ENCODE measurements at places on chromosomes 2 and 18.

DNA sequence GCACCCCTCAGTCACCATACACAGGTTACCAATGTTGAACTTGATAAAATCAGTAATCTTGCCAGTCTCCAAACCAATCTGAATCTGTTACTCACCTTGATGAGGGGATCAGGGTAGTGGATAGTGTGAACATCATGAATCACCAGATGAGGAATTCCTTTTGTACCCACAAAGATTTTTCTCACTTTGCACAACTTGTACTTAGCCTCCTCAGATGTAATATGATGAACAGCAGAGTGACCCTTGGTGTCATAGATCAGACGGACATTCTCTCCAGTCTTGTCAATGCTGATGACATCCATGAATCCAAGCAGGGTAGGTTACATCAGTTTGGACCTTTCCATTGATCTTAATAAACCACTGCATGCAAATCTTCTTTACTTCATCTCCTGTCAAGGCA is 54.7 kb downstream of the MDH1 start:
- no peak for DNase-seq

GRCh38 chr2:47269316-47270232 is 114.5 kb upstream of the STPG4 start:
- DNase-seq = no peak

DNA sequence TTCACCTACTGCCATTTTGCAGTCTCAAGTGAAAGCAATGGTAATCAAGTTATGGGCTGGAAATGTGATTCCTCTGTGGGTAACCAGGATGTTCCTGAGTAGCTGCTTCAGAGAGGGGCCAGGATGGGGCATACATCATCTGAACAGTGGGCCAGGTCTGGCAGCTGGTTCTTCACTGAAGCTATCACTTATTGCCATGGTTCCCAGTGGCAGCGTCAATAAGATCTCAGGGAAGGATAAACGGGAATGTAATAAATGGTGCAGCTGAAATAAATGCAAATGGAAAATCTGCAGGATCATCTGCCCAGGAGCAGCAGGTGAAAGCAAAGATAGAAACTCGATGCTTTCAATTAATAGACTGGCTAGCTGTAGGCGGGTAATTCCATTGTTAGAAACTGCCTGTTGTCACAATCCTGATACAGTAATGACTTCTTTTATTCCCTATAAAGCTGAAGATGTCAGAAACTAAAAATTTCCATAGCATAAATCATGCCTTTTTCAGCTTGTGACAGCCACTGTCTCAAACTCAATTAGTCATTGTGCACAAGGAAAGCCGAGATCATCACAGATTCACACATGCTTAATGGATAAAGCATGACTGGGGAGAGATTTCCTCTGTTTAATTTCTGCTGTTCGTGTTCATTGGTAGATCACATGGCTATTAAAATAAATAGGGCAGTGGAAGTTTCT is 56.2 kb upstream of the CCDC85A start:
- DNase-seq = no peak

- no peak for DNase-seq
Observed at GRCh38 chr2:149055751-149056150, 17.3 kb downstream of the LYPD6B start.

DNA sequence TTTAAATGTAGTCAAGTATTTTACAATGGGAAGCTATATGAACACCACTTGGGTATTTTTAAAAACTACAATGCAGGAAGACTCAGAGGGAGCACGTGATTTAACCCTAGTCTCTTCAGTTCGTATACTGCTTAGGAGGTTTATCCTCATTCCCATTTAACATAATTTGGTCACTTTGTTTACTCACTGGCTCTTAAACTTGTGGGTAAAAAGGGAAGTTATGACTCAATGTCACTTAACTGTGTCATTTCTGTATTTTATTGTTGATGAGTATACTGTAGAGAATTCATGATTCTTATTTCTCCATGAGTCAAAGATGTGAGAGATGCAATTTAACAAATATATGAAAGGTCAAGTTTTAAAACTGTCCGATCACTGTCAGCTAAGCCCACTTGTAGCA is 48.2 kb downstream of the SLC66A3 start:
- DNase-seq = no peak

GRCh38 chr18:45412577-45412976 is 202.7 kb upstream of the SLC14A2 start:
- DNase-seq = no peak

- DNase-seq = no peak
Observed at GRCh38 chr18:3867864-3868311, 417.9 kb downstream of the TGIF1 start.

- DNase-seq = peak; percentile 10
Observed at GRCh38 chr18:37778417-37779165, 213.0 kb upstream of the CELF4 start.

DNA sequence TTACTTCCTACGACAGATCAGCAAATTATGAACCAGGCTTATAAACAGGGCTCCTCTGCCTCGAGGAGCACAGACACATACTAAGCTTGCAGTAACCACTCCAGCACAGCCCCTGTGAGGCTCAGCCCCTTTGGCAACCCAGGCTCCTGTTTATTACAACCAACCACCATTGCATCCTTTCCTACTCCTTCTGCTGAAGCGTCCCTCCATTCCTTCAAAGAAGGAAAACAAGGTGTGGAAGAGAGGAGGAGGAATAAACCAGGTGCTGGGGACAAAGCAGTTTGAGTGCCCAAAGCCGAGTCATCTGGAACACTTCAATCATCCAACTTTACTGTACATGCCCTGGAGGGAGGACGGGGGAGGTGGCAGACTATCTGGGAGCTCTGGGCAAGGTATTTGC is 87.2 kb upstream of the MGAT4A start:
- no peak for DNase-seq

- no peak for DNase-seq
Observed at GRCh38 chr18:27695503-27695902, 481.4 kb downstream of the CDH2 start.

DNA sequence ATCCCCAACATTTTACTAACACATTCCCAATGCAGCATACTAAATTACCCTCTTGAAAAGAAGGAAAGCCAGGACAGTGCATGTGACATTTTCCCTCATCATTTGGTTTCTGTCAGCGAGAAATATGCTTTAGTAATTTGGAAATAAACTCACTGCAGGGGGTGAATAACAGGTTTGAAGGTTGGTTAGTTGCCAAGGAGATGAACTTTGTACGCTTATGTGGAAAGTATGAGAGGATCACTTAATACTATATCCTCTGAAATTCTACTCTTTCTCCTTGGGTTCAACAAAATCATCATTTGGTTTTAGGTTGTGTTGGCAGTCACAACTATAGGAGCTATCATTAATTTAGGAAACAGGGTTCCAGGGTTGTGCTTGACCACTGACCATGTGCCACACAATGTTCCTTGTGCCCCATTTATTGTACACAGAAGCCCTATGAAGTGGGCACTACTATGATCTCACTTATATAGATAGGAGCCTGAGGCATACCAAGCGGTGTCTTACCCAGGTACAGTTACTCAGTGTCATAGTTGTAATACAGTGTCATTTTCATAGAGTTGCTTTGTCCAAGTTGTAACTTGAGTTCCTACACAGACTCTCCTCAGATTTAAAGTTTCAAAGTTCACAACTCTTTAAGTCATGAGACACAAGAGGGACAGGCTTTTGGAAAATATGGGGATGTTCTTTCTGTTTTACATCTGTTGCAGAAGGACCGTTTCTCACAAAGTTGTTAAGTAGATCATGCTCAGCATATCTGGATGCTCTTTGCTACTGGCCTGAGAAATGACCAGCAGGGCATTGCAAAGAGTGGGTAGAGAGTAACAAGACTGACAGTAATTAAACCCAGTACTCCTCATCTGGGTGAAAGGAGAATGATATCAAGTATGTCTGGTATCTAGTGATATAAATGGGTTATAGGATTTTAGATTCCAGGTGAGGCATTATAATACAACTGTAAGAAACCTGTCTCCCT is 91.8 kb downstream of the MAP4K4 start:
- no peak for DNase-seq

DNA sequence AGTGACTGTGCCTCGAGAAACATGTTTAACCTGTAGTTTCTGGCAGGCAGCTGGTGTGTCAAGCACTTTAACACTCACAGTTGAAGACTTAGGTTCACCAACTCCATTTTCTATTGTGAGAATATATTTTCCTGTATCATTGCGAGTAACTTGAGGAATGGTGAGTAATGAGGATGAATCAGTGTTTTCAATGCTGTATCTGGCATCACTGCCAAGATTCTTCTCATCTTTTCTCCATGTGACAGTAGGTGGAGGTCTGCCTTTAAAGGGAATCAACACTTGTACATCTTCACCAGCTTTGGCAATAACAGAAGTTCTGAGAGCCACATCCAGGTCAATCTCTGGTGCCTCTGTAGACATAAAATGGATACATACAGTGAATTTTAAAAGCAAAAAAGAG is 72.8 kb downstream of the PLEKHA3 start:
- DNase-seq = no peak

GRCh38 chr2:239405071-239405470 is 4.3 kb upstream of the HDAC4 start:
- DNase-seq = no peak

- DNase-seq = no peak
Observed at GRCh38 chr2:39118786-39119499, 1.9 kb downstream of the SOS1 start.

GRCh38 chr2:105498281-105498846 is 99.5 kb upstream of the FHL2 start:
- DNase-seq = no peak

- no peak for DNase-seq
Observed at GRCh38 chr18:57631697-57632096, 10.1 kb upstream of the NARS1 start.

DNA sequence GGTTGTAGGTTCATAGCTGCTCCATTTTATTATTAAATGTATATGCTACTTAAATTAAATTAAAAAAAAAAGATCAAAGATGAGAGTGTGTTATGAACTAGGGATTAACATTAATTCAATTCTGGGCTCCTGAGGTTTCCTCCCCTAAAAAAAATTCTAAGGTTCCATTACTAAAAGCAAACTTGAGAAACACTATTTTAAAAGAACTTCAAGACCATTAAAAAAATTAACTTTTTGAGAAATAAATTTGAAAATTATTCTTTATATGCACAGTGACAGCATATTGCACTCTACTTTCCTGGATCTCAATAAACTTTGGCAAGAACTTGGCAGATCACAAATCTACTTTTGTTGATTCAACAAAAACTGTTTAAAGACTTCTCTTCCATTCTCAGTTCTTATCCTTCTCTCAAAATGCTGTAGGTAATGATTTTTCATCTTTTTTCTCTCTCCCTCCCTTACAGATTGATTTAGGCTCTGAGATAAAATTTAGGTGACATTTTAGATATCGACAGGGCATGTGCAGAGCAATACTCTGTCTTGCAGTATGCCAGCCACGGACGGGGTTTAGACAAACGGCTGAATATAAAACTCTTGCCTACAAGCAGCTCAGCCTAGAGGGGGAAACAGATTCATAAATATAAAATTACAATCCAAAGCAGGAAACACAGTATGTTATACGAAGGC is 592 bp upstream of the MARS2 start:
- DNase-seq = no peak

DNA sequence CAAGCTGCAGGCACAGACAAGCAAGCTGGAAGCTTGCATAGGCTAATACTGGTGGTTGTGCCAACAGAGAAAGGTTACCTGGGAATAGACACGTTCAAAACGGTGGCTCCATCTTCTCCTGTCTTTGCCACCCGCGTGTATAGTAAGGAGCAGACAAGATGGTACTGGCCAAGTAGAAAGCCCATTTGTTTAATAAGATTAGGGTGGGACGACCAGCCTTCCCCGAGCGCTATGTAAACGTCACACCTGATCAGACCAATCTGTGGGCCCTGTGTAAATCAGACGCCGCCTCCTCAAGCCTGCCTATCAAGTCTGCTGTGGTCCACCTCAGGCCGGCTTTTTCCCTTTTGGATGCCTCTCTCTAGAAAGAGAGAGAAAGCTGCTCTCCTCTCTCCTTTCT is 189.2 kb downstream of the LAMA1 start:
- DNase-seq = no peak

- no peak for DNase-seq
Observed at GRCh38 chr2:63012541-63012940, 38.1 kb upstream of the OTX1 start.

GRCh38 chr18:79974025-79974654 is 9.7 kb downstream of the HSBP1L1 start:
- DNase-seq = no peak

DNA sequence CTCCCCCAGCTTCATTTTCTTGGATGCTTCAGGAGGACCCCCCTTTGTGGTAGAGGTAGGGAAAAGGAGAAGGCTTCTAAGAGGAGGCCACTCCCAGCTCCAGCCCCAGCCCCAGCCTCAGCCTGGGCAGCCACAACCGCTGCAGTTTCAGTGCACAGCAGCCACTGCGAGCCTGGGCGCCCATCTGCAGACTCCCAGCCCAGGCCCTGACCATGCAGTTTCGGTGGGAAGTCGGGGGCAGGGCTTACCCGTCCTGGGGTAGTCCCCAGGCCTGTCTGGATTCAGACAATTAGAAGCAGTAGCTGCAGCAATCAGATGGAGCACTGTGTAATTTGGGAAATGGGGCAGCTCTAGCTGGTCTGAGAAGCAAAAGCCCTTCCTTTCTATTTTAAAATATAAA is 28.6 kb downstream of the ITM2C start:
- DNase-seq = no peak

DNA sequence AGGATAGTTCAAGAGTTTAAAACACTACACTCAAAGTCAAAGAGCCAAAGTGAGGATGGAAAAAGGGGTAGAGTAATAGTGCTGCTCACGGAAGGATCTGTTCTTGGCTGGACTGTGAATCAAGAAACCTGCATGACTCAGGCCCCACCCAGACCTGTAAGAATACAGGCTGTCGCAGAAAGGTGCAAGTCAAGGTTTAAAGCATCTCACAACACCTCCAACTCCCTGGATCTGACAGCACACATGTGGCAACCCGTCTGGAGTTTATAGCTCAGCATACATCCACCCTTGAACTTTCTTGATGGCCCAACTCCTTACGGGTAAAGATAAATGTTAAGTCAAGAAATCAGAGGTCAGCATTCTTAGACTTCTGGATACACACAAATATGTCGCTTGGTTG is 6.3 kb downstream of the KIAA2012 start:
- DNase-seq = no peak

- no peak for DNase-seq
Observed at GRCh38 chr18:37332628-37333420, 232.8 kb downstream of the CELF4 start.
